ENCODE measurements at places on chromosomes 6 and 20.
A peak's percentile ranks its signal among the peaks of the same experiment; 100 is the strongest.

- no peak for DNase-seq
These were observed 53.5 kb upstream of the NXT1 start for GRCh38 chr20:23296841-23297701.

GRCh38 chr6:116385459-116385802 lies 14.7 kb downstream of the DSE start:
- DNase-seq = no peak

- peak; percentile 4 for DNase-seq
These were observed 485 bp downstream of the ADISSP start for GRCh38 chr20:3767110-3767426.

GRCh38 chr20:37385176-37385575 lies 39.2 kb downstream of the SRC start:
- DNase-seq = no peak

DNA sequence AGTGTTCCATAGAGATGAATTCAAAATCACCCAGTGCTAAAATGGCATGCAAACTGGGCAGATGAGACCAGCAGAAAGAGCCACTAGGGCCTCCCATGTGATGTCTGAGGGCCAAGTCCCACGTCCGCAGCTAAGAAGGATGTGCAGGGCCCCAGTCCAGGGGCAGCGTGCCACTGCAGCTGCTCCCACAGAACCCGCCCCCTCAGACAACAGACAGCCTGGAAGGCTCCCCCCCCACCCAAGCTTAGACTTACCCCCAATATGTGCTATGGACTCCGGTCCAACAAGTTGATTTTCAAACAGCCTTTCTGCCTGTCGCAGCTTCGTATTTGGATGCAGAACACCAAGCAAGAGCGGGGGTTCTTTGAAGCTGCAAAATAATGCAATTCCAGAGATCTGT lies 14.0 kb downstream of the APMAP start:
- no peak for DNase-seq

- DNase-seq = no peak
These were observed 56.5 kb upstream of the ADTRP start for GRCh38 chr6:11835065-11835464.

DNA sequence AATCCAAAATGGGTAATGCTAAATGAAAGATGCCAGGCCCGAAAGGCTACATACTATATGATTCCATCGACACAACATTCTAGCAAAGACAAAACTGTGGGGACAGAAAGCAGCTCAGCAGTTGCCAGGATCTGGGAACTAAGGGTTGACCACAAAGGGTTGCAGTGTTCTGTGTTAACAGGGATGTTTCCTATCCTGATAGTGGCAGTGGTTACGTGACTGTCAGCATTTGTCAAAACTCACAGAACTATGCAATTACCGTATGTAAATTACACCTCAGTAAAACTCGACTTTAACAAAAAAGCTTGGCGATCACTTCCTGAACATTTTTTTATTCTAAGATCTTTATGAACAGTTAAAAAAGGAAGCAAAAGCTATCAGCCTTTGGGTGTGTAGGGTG lies 83.9 kb downstream of the BANF2 start:
- no peak for DNase-seq

- no peak for DNase-seq
These were observed 39.9 kb upstream of the IYD start for GRCh38 chr6:150328744-150329405.

- no peak for DNase-seq
These were observed 158.3 kb upstream of the JAG1 start for GRCh38 chr20:10832141-10832540.

DNA sequence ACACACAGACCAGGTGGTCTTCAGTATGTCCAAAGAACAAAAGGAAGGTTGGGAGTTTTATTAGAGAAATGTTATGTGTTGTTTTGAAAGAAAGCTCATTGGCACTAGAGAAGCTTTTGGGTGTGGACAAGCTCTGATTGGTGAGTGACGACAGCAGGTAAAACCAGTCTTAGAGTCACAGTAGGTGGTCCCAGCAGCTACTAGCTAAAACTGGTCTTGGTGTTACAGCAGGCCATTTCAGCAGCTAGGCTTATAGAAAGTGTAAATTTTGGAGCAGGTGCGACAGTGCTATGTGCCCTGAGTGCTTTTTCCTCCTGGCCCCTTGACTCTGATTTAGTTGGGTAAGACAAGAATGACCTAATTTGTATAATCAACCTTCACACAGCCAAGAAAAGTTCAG lies 3.6 kb downstream of the CLDN20 start:
- DNase-seq = no peak

DNA sequence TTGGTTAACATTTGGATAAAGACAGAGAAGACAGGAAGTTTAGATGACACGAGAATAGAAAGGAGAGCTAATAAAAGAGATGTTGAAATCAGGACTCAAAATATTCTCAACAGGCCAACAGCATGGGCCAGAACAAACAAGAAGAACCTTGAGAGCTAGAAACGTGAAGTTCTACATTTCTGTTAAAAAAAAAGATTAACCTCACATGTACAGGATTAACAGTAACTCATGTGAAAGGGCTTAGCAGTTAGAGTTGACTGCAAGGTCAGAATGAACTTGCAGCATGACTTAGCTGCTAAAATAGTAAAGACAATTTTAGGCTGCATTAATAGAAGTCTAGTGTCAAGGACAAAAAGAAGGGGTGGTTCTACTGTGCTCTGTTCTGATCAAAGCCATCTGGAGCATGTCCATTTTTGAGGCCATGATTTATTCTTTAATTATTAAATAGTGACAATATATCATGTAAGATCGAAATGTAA lies 331.1 kb upstream of the HSF2 start:
- no peak for DNase-seq

GRCh38 chr6:22807818-22808217 lies 238.5 kb downstream of the HDGFL1 start:
- no peak for DNase-seq

- no peak for DNase-seq
These were observed 2.2 kb upstream of the CSTL1 start for GRCh38 chr20:23437126-23437899.

DNA sequence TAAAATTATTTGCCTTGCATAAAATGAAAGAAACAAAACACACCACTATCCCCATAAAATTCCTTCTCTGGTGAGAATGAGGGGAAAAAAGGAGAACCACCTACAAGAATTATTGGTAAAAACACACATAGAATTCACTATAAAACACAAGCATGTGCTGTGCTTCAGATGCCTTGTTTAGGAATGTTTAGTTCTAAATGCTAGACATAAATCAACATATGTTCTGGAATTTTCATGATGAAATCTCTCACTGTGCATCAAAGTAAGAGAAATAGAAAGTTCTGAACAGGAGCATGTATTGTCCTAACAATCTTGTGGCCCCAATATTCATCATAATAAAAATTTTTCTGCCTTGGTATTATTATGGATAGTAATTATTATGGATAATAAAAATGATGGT lies 111.0 kb downstream of the PLCB4 start:
- no peak for DNase-seq

DNA sequence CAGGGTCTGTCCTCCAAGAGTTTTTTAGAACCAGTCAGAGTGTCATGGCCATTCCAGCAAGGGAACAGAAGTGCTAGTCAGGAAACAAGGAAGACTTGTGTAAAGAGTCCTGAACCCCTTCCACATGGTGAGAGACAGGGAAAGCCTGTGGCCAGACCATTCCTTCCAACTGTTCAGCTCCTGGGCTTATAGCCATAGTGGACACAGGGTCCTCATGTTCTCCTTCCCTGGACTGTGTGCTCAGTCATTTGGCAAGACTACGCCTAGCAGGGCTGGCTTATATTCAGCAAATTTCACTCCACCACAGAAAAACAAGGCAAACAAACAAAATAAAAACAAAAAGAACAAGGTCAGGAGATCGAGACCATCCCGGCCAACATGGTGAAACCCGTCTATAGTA lies 60.5 kb downstream of the NRN1 start:
- no peak for DNase-seq

DNA sequence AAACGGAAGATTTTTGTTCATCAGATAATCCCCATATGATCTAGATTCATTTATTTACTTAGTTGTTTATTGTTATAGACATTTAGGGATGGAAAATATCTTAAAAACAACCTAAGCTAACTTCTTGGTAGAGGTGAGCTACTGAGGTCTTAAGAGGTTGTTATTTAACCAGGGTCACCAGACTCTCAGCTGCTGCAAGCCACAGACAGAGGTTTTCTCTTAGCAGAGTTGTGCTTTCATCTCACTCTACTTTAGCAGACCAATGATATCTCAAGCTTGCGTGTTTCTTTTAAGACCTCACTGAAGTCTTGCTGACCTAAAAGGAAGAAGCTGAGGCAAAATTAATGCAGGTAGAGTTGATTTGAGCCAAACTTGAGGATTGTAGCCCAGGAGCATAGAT lies 43.6 kb downstream of the NCOA7 start:
- no peak for DNase-seq

DNA sequence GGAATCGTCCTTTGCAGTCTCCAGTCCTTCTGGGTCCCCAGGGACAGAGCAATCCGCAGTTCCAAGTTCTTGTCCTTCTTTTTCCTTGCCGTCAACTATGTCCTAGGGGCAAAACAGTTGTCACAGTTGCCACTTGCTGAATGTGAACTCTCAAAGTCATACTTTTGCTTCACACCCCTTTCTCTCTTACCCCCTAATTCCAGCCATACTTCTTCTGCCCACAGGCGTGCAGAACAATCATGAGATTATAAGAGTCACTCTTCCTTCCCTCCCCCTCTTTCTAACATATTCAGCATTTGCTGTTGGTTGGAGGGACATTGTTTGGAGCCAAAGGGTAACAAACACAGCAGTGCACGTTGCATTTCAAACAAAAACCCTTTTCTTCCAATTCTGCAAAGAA lies 74.4 kb downstream of the BCAS1 start:
- DNase-seq = no peak

DNA sequence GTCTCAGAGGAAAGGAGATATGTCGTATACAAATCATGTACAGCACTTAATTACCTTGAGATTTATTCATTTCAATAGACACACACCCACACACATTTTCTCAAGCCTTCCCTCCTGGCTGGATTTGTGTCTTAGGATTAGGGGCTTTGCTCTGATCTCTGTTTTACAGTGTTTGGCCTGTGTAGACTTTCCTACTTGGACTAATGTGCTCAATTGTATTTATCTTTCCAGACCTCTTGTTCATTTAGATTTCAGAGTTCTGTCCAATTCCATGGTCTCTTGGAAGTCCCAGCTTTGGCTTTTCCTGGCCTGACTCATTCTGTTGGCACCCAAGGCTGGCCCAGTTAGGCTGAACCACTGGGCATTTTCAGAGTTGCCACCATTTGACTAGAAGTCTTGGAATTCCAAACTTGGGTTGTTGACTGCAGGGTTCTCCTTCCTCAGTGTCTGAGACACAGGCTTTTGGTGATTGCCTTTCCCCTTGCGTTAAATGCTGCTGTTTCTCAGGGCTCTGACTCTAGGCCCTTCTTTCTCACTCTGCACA lies 8.9 kb upstream of the RFPL4B start:
- DNase-seq = no peak

- no peak for DNase-seq
These were observed 14.0 kb downstream of the MAP3K7 start for GRCh38 chr6:90572856-90573255.

- DNase-seq = peak; percentile 54
These were observed 8.8 kb upstream of the RSPH3 start for GRCh38 chr6:159008656-159009288.

- no peak for DNase-seq
These were observed 88.6 kb downstream of the FNDC1 start for GRCh38 chr6:159257846-159258245.

- DNase-seq = no peak
These were observed 27.7 kb downstream of the TFEB start for GRCh38 chr6:41707565-41708200.

- DNase-seq = no peak
These were observed 4.7 kb downstream of the SRSF3 start for GRCh38 chr6:36598739-36599318.

DNA sequence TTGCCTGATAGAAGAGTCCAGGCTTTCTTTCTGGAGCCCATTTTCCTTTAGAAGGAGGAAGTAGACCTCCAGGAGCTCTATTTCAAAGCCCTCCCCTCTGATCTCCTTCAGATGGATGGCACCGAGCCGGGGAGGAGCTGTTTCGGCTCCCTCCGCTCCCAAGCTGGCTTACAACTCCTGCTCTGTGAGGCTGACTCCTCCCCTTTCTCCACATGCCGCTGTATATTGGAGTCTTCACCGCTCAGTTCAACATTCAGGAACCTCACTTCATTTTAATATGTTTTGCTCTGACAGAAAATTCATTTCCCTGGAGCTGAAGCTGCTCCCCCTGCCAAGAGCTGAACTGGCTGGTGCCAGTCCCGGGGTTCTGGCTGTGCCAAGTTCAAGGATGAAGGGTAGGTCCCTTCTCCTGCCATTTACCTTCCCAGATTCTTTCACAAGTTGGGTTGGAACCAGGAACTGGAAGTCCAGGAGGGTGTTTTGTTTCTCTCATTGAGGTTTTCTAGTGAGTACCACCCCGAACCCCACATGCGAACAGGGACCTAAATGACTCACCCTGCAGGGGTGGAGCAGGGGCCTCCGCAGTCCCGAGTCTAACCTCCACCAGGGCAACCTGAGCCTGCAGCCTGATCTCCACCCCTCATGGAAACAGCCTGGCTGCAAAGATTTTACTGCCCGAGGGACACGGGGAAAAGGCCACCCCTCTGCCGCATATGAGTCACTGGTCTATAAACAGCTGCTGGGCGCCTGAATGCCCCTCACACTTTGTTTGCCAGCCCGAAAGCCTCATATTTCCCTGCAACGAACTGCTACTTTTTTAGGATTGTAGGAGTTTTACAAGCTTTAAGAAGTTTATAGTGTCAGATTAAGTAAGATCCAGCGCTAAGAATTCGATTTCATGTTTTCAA lies 68.6 kb upstream of the FOXA2 start:
- DNase-seq = no peak

DNA sequence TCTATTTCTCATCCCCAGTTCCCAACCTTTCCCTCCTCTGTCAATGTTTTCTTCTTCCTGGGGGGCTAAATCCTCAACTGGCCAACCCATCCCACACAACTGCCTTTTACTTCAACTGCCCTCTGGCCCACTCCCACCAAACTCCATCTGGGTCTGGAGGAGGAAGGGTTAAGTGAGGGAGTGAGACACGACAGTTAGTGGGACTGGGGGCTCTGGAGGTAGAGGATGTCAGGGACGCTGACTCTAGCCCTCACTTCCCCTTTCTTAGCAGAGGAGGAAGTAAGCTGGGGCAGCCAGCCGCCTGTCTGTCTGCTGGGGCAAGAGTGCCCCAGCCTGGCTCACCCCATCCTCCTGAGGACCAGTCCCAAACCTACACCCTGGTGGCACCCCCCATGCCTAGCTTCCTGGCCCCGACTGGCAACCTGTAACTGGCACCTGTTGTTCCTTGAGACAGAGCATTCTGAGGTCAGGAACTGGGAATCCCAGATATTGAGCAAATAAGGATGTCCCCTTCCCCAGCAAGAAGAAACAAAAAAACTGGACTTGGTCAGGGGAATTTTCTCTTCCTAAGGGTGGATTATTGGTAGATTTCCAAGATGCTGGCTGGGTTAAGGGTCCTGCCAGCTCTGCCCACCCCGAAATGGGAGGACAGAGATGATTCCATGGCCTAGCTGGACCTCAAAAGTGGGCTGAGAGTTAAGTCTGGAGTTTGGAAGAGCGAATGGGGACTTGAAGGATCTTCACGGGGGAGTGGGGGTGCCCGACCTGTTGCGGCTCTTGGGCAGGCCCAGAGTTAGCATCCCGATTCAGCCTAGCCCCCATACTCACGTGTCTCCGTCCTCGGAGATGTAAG lies 971 bp downstream of the NFKBIE start:
- no peak for DNase-seq
